ENCODE measurements at places on chromosomes 3 and 15. TPM values are rescaled to one million over a fixed set of nuclear protein-coding genes. Genes with fewer than 3 reads are reported as not detected.

TNK2 gene
- 54.2 TPM for total RNA-seq

LSAMP gene
- not detected for total RNA-seq

ACAN gene
- total RNA-seq: not detected

DAG1 gene
- 9.2 TPM for total RNA-seq

TMC3 gene
- not detected for total RNA-seq

IL5RA gene
- 0.28 TPM for total RNA-seq

GPR149 gene
- not detected for total RNA-seq

POC1A gene
- total RNA-seq: 26.1 TPM

EAF2 gene
- total RNA-seq: 12.9 TPM

FSIP1 gene
- total RNA-seq: 0.25 TPM

CCR8 gene
- 0.77 TPM for total RNA-seq

OR5H14 gene
- 0.02 TPM for total RNA-seq

PIERCE2 gene
- total RNA-seq: 0.34 TPM

FURIN gene
- total RNA-seq: 422 TPM

All from activated CD4-positive, alpha-beta T cell treated with anti-CD3 and anti-CD28 coated beads for 36 hours (primary cell).